ENCODE measurements at places on chromosomes 1 and 21.

- DNase-seq, result no peak
These were observed 282.2 kb downstream of the ZNF648 start for GRCh38 chr1:181779343-181779742.

DNA sequence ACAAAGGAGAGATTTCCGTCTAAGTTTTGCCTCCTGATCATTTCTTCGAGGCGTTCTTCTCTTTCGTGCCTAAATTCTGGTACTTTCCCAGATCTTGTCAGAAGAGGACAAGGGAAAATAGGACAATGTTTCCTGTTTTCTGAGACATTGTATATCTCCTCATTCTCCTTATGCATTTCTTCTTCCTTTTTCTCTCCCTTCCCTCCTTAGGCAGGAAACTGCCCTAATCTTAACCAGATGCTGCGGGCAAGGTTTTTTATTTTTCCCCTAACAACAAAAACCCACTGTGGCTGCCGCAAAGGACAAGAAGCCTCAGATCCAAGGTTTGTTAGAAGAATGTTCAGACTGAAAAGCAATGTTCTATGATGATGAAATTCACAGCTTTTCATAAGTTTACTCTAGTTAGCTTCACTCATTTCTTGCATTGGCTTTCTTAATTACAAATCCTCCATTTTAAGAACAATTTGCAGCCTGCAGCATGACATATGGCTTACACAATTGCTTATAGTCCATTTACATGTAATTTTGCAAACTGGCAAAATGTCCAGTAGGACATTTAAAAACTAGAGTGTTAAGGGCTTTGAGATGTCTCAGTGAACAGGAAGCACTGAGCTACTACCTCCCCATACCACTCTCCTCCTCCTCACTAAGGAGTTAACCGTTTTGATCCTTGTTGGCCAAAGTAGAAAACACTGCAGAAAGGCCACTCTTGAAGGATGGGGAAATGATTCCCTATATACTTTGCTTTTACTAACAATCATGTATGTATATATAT lies 624 bp downstream of the CTSK start:
- DNase-seq, result no peak

DNA sequence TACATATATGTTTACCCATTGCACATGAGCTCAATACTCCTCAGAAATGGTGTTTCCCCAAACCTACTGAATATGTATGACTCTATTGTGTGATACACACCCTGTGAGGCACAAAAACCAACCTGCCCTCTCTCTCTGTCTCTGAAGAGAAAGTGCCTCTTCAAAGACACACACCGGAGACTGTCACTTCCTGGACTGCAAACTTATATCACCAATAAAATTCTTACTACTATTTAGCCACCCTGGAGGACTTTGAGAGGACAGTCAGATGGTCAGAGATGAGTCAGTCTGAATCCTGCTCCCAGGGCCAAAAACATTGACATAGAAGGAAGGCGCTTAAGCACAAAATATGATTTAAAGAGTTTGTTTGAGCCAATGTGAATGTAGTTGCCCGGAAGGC lies 110.4 kb downstream of the PPIAL4G start:
- DNase-seq, result no peak

GRCh38 chr1:12407050-12407961 lies 177.5 kb downstream of the VPS13D start:
- DNase-seq, result no peak

- no peak for DNase-seq
These were observed 24.7 kb downstream of the TENT5C start for GRCh38 chr1:117630423-117630998.

DNA sequence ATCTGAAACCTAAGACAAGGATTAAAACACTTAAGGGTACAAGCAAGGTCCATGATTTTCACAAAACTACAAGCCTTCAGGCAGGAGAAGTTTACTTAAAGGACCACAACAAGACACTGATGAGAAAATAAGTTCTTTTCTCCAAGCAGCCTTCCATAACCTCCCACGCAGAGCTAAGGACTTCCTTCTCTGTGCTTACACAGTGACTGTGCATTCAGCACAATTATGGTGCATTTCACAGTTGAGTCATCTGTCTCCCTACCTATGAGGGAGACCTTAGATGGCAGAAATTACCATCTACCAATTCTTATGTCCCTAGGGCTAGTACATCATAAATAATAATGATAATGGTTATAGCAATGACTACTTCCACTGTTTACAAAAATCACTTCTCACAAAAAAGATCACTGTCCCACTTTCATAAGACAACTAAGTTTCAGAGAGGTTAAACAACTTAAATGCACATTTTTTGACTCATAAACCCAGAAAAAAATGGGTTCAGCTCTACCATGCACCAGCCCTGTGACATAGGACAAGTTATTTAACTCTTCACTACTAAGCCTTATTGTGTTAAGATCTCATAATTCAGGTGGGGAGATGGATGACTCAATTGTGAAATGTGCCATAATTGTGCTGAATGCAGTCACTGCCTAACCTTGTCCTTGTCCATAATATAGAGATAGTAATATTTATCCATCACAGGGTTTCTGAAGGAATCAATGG lies 45.3 kb downstream of the TARBP1 start:
- no peak for DNase-seq

DNA sequence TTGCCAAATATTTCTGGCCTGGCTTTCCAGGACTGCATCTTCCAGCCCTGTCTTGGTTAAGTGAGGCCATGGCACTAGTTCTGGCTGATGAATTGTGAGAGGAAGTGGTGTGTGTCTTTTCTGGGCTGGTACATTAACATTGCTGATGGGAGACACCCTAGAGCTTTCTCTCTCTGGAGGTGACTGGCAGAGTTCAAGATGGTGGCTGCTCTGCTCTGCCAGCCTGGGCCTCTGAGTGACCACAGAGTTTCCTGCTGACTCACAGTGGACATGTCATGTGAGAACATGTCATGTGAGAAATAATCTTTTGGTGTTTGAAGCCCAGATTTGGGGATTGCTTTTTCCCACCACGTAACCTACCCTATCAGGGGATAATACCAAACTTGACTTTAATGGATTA lies 218.0 kb upstream of the KIAA0040 start:
- no peak for DNase-seq

- no peak for DNase-seq
These were observed 5.2 kb downstream of the GJC2 start for GRCh38 chr1:228154670-228155571.

- no peak for DNase-seq
These were observed 54.9 kb upstream of the ENAH start for GRCh38 chr1:225707824-225708223.

DNA sequence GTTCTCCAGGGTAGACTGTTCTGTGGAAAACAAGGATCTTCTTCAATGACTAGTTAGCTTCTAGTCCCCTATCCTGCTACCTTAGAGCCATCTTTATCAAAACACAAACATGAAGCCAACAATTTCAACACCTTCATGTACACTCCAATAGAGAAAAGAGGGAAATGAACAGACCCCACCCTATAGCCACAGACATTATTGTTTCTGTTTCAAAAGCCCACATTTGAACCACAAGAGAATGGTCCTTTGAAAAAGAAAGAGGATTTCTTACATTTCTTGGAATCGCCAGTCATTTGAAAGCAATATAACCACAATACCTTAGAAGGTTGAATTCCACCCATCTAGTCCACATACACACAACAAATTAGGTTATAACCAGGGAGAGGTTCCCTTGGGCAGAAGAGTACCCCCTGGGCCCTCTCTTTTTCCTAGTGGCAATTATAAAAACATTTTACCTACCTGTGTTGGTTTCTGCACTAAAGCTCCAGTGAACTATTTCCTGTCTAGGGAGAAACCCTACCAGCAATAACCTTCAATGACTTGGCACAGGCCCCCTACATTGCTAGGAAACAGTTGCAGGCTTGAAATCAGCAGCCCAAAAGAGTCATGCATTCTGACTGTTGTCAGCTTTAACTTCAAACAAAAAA lies 2.7 kb upstream of the LPGAT1 start:
- no peak for DNase-seq

- no peak for DNase-seq
These were observed 737.8 kb upstream of the CXADR start for GRCh38 chr21:16775076-16775475.

GRCh38 chr1:61011561-61012263 lies 70.6 kb upstream of the NFIA start:
- no peak for DNase-seq

GRCh38 chr1:229006121-229006870 lies 264.6 kb upstream of the RAB4A start:
- no peak for DNase-seq

DNA sequence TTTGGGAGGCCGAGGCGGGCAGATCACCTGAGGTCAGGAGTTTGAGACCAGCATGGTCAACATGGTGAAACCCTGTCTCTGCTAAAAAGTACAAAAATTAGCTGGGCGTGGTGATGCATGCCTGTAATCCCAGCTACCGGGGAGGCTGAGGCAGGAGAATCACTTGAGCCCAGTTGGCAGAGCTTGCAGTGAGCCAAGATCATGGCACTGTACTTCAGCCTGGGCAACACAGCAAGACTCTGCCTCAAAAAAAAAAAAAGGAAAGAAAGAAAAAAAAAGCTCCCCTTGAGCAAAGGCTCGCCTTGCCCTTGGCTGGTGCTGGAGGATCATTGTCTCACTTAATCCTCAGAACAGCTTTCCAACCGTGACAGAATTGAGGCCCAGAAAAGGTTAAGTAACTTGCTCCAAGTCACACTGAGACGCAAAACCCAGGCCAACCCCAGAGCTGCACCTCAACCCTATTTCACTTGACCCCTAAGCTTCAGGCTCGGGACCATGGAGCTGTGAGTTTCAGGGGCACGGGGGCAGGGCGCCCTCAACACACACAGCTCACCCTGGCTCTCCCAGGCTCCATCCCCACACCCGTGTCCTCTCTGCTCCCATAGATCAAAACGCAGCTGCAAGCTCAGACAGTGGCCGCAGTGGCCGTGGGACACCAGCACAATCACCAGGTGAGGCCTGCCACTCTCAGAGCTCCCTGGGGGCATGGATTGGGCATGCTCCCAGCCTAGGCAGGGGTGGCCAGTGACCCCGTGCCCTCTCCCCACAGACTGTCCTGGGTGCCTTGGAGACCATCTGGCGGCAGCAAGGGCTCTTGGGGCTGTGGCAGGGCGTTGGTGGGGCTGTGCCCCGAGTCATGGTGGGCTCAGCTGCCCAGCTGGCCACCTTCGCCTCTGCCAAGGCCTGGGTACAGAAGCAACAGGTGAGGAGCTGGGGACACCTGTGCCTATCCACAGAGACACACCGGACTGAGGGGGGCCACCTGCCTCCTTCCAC lies 1.6 kb downstream of the SLC25A34 start:
- no peak for DNase-seq

DNA sequence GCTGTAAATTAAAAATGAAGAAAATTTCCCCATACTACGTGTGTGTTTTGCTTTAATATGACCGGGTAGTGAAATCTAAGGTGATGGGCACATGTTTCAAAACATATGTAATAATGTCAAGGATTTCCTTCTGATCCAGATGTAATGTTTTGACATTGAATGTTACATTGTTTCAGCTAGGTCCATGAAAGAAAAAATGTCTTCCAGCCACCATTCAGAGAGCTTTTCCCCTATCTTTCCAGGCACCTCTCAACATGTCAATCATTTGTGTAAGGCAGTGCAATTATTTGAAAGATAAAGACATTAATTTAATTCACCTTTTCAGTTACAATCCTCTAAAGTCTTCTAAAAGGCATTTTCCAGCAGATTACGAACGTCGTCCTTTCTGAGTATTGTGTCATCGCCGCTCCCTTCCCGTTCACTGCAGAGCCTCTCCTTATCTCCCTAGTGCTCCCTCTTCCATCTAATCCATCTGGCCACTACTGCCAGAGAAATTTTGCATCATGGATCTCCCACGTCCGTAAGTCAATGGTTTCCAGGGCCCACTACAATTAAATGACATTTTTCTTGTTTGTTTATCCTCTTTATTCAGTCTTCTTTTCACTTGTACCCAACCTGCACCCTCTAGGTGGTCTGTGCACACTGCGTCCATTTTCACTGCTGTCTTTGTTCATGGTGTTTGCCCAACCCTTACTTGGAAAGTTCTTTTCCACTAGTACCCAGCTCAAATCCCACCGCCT lies 1.3 kb upstream of the VAMP3 start:
- no peak for DNase-seq

DNA sequence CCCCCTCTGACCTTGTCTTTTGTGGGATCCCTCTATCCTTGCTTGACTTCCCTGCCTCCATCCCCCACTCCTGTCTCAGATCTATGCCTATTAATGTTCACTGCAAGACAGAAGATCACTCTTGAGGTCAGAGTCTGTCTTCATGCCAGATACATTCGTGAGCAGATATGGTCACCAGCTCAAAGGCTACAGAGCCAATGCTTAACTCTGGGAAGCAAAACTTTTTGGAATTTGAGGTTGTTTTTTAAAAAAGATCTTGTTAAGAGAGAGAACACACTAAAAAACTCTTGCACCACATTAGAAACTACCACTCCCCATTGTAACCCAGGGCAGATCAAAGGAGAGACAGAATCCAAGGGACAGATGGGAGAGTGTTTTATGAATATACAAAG lies 17.1 kb upstream of the A3GALT2 start:
- DNase-seq, result no peak

DNA sequence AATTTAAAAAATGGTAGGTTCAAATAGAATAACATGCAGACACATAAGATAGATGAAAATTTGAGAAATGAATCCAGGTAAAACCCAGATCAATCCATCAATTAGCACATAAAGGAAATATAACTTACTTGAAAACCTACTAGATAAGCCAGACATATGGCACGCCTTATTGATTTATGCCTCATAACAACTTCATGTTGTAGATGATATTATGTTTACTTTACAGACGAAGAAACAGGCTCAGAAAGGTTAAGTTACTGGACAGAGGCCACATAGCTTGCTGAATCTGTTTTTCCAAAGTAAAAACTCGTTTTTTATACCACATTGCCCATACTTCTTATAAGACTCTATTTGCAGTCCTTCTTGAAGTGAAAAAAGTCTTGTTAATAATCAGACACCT lies 22.1 kb upstream of the NCF2 start:
- DNase-seq, result no peak

DNA sequence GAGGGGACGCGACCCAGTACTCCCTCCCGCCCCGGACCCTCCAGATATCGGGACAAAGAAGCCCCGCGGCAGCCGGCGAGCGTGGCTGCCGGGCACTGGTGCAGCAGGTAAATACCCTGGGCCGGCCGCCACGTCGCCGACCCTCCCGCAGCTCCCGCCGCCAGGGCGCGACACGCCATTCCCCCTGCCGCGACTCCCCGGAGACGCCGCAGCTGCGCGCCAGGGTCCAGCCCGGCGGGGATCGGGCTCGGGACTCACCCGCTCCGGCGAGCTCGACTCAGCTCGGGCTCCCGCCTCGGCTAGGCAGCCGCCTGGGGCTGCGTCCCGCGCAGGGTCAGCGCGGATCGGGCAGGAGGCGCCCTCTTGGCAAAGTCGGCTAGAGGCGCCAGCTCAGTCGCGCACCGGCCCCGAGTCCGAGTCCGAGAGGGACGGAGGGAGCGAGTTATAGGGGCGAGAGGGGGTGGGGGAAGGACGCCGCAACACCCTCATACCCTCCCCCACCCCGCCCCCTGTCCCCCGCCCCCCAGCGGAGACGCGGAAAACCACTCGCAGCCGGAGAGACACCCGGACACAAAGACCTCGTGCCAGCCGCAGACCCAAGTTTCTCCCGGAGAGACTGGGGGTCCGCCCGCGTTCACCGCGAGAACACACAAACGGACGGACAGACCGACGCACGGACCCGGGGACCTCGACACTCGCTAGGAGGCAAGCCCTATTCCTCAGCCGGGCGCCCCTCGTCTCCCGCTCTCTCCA lies 985 bp downstream of the SYT6 start:
- no peak for DNase-seq
